ENCODE measurements at places on chromosomes 6 and 20. TPM values are rescaled to one million over a fixed set of nuclear protein-coding genes. Genes with fewer than 3 reads are reported as not detected.

DNA sequence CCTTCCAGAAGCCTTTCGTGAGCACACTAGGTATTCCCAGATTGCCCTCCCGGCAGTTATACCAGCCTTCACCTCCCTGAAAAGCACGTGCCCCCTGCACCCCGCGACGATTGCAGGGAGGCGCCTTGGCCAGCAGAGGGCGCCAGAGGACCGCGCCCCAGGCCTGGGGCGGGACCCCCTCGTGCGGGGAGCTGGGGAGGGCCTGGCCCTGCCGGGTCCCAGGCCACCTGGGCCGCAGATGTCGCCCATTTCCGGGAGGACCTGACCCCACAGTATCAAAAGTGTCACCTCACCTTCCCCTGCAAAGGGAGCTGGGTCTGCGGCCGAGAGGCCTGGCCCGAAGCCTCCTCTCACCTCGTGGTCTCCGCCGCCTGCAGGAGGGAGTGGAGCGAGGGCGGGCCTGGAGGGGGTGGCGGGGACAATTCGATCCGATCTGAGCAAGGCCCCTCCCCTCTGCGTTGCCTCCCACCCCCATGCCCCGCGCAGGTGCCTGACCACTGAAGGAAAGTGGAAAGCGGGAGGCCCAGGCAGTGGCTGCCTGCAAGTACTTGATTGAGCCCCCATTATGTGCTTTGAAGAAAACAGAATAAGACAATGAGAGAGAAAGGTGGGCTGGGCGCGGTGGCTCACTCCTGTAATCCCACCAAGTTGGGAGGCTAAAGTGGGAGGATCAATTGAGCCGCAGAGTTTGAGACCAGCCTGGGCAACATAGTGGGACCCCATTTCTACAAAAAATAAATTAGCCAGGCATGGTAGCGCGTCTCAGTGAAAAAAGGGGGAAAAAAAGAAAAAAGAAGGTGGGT lies 3.5 kb upstream of the SNAI1 start:
- peak; percentile 88 for DNase-seq

DNA sequence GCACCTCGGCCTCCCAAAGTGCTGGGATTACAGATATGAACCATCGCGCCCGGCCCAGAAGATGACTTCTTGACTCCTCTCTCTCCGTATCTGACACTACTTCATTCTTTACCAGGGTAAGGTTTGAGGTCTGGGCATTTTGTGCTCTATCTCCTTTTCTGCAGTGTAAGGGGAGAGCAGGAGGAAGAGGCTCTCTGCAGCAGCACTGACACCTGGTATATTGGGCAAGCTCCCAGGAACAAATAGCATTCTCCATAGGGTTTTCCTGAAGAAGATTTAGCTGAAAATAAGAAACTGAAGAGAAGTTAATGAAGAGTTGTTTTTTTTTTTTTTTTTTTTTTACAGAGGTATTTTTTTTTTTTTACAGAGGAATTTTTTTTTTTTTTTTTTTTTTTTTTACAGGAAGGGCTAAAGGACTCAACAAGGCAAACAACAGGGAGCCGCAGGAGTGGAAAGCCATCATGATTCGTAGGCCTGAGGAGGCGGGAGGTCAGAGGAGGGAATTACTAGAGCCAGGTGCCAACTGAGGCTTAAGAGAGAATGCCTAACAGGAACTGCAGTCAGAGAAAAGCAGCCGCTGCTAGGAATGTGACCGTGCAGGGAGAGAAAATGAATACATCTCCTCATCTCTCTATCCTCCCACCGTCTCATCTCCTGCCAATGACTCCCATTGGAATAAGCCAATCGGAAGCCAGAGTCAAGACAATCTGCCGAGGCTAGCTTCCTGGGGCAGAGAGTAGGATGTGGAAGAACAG lies 34.7 kb upstream of the ADGRF4 start:
- peak; percentile 82 for DNase-seq

- no peak for DNase-seq
Measured at GRCh38 chr6:148263010-148263409, 79.6 kb upstream of the SASH1 start.

- no peak for DNase-seq
Measured at GRCh38 chr6:14690120-14691056, 555.5 kb upstream of the JARID2 start.

DNA sequence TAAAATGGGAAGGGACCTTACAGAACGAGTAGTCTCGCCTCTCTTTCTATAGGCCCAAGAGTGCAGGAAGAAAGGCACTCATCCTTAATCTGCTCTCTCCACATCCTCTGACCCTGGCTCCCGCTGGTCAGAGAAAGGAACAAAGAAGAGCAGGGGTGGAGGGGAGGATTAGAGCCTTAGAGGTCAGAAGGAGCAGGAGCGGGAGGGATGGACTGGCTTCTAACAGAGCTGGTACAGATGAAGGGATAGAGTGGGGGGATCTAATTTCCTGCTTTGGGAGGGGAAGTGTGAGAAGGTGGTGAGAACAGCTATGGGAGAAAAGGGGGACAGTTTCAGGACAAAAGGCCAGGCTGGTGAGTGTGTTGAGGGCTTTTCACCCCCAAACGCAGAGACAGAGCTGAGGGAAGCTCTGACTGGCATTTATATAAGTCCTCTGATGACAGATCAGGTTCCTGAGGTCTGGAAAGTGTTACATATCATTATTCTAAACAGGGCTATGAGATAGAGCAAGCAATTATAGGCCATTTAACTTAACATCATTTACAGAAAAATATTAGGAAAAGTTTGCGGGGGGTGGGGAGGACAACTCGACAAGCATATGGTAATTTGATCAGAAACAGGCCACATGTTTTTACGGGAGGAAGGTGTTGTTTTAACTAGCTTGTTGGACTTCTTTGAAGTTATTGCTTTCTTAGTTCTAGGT lies 111.1 kb downstream of the FOXC1 start:
- DNase-seq = peak; percentile 94

DNA sequence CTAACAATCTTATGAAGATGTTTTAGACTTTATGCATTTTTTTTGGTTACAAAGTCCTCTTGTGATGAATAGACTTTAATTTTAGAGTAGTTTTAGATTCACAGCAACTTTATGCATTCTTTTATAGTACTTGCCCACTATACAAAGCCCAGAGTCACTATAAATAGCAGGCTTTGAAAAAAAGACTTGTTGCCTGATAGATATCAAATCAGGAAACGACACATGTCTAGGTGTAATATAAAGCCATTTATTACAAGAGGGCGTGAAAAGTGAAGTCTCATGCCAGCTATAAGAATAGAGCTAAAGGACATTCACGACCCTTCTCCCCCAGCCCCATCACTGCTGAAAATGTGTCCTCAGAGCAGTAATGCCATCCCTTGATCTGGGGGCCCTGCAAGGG lies 78.0 kb upstream of the MRPS10 start:
- no peak for DNase-seq

- no peak for DNase-seq
Measured at GRCh38 chr6:28758818-28759235, 165.0 kb downstream of the TRIM27 start.

DNA sequence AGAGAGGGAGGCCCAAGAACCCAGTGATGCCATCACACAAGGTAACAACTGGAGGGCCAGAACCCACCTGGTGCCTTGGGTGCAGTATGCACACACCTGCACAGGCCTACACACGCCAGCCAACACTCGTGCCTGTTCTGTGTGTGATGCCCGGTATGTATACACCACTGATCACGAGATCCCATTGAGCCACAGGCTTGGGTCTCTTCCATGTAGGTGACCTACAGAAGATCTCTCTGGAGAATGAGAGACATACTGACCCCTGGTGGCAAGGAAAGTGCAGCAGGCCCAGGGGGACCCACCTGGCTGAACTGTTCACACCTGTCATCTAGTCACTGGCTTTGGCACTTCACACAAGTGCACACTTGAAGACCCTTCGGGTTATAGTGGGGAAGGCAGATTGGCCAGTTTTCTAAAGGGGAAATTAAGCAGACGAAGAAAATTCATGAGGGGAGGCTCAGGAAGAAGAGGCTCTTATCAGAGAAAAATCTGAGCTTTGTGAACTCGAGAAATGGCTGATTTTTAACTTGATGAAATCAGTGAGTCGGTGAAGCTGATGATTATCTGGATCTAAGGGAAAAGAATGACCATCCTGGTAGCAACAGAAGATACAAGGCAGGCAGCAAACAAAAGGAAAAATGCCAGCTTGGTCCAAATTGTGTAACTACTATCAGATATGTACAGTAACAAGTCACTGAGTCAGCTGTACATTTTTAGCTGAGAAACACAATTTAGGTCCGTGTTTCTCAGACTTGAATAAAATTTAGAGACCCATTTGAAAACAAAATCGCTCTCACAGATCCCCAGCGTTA lies 69.1 kb upstream of the PBOV1 start:
- peak; percentile 47 for DNase-seq

- DNase-seq = no peak
Measured at GRCh38 chr20:48120120-48120519, 334.8 kb upstream of the SULF2 start.

- no peak for DNase-seq
Measured at GRCh38 chr6:17490724-17491123, 97.3 kb downstream of the CAP2 start.

- DNase-seq = peak; percentile 67
Measured at GRCh38 chr20:40276301-40276700, 412.7 kb downstream of the MAFB start.

DNA sequence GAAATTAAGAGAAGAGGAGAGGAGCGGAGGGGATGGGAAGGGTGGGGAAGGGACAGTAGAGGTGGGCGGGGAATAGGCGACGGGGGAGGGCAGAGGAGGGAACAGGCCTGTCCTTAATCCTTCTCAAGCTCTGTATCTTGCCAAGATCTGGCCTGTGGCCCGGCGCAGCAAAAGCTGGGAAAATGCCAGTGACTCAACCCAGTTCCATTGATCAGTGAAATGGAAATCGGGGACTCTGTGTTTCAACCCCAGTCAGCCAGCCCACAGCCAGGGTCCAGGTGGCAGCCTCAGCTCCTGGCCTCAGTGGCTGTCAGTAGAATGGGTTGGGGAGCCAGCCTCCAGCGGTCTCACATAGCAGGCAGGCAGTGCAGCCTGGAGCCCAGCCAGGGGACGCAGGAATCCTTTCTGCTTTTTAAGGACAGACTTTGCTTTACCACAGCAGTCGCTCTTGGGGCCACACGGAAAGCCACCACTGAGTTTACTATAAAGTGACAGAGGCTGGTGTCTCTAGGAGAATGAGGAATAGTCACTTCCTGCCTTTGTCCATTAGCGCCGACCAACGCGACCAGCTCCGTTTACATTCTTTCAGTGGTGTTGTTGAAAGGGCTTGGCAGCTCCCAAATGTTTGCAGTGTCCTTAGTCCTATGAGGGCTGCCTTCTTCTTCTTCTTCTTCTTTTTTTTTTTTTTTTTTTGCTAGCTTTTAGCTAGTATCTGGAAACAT lies 128.0 kb downstream of the RIN2 start:
- DNase-seq = no peak

GRCh38 chr6:158029668-158030230 lies 48.1 kb downstream of the SYNJ2 start:
- DNase-seq = no peak

DNA sequence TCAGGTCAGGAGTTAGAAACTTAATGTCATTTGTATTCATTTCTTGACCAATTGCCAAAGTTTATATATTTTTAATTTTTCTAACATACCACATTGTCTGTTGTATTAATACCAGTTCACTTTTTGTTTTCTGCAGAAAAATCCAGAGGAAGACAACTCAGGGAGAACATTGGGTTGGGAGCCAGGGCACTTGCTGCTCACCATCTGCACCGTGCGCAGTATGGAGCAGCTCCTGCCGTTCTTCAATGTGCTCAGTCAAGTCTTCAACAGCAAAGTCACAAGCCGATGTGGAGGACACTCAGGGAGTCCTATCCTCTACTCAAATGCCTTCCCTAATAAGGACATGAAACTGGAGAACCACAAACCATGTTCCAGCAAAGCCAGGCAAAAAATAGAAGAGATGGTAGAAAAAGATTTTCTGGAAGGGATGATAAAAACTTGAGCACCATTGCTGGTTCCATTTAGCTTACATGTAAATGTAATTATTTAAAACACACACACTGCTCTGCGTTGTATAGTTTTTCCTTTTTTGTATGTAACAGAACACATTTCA lies 25.3 kb downstream of the PGM3 start:
- DNase-seq = no peak

DNA sequence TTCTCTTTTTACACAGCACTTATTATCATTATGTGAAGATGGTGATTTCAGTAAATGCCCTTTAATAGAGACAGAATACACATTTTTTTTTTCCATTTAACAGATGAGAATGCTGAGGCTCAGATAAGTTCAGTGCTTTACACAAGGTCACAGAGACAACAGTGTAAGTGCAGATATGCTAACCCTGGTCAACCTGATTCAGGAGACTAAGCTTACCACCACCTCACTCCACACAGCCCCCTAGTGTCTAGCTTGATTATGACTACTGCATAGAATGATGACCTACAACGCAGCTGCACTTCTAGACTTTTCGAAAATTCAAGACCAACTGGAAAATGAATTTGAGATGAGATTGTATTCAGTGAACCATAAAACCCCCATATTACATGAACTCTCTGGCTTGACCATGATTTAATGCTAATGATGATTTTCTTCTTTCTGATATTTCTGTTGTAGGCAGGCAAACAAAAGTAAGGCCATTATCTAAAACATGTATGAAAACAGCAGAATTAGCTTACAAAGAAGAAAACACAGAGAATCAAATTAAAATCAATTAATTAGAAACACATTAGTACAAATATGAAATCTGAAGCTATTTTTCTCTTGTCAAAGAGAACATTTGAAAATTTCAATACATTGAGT lies 212.1 kb upstream of the PHACTR1 start:
- DNase-seq = peak; percentile 39

DNA sequence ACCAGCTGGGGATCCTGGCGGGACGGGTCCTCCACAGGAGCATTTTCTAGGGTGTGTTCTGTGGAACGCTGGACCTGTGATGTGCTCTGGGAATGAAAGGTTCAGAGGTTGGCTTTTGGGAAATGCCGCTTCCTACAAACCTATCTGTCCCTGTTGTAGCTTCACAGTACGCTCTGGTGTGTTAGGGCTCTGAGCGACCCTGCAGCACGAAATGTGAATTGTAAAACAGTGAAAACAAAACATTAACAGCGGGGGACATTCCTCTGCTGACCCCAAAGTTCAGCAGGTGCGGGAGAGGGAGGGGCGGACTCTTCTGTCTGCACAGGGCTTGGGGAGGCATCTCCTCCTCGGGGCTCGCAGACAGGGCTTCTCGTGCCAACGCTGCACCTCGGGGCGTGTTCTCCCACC lies 155.9 kb downstream of the NRN1 start:
- peak; percentile 95 for DNase-seq

DNA sequence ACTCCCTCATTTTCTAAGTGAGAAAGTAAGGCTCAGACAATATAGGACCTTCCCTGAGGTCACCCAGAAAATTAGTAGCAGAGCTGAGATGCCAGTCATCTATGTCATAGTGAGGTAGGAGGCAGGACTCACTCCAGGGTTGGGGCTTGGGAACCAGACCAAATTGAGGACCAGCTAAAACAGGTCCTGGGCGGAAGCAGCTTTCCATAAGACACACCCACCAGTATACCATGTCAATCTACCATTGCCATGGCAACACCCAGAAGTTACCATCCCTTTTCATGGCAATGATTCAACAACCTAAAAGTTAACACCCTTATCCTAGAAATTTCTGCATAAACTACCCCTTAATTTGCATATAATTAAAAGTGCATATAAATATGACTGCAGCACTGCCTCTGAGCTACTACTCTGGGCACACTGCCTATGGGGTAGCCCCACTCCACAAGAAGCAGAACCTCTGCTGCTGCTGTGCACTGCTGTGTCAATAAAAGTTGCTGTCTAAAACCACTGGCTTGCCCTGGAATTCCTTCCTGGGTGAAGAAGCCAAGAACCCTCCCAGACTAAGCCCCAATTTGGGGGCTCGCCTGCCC lies 30.3 kb upstream of the OCSTAMP start:
- no peak for DNase-seq

Gene CCN6
- not detected for total RNA-seq

Gene HTR1E
- not detected for total RNA-seq

Gene WFDC5
- not detected for total RNA-seq

Gene SLC16A10
- total RNA-seq = 4.8 TPM

Gene NAPB
- 23.8 TPM for total RNA-seq

Gene PPP1R3D
- 0.30 TPM for total RNA-seq

Gene GRM4
- 1.2 TPM for total RNA-seq
